Thoracic aorta (tissue), 2 donors: ENCODE measurements at places on chromosomes 13 and 19.

- DNase-seq, result no peak
Measured at GRCh38 chr13:48222358-48223301, 10.4 kb upstream of the ITM2B start.

DNA sequence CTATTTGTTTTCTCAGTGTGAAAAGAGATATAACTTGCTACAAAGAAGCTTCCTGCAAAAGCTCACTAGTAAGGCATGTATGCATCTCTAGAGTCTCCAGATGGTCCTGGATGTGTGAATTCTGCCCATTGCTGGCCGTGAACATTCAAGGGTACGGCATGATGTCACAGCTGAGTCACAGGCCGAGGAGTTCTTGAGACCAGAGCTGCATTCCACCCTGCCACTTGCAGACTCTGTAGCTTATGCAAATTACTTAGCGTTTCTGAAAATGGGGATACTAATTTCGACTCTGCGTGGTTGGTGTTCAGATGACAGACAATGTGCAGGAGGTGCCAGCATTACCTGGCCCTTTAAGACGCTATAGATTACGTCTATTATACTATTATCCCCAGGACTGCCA lies 470.7 kb downstream of the ZNF536 start:
- no peak for DNase-seq

GRCh38 chr13:42547612-42548011 lies 26.3 kb upstream of the TNFSF11 start:
- no peak for DNase-seq

DNA sequence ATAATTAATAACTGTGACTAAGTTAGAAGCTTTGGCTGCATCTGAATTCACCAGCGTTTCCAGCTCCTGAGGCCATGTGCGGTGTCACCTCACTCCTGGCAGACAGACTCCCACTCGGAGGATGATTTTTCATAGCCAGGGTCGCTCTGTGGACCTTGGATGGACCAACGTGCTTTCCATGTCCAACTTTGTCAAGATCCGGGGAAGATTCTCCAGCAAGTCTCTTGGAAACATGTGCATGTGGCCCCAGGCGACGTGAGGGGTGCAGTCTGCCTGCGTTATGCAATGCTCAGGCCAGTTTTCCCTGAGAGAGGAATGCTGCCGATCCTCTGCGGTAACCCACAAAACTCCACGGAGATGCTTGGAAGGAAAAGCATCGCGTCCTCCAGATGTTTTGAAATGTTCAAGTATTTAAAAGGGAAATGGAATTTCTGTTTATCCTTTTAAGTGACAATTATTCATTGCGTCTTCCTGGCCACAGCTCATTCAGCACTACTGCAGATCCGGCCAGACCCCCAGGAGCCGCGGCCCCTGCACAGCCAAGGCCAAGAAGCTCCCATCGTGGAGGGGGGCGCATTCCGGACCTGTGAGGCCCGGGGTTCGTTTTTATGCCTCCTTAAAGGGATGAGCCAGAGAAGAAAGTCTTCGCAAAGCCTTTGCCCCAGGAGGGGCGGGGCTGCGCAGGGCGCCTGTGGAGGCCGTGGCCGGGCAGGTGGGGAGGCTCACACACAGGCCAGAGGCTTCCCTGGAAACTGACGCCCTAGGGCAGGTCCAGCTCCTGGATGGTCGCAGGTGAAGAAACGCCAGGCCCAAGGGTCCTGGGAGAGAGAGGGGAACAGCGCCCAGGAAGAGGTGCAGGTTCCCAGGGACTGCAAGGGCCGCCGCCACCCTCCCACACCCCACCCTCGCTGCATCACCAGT lies 46.0 kb downstream of the C13orf46 start:
- DNase-seq, result peak; percentile 0

DNA sequence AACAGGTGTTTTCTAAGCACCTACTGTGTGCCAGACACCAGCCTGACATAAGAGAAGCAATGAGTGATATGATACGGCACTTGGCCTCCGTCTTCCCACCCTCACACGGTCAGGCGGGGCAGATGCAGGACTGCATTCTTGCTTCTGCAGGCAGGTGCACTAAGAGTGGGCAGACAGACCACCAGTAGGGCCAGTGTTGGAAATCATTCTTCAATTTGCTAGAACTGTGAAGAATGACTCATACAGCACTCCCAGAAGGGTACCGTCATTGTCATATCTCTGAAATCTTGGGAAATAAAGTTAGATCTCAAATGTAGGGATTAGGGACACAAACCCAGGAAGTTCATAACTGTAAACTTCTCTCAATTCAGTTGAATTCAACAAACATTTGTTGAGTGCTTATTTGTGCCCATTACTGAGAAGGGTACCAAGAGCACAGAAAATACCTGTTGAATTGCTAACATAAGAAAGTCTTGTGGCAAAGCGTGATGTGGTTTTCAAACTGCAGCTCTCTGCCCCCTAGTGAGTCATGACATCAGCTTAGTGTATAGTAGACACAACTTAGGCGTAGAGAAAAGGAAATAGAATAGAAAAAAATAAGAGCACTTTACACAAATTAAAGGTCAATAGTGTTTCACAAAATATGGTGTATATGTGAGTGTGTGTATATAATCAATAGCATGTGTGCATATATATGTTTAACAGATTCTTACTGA lies 76.1 kb downstream of the TEX26 start:
- DNase-seq, result no peak

GRCh38 chr13:98786023-98786422 lies 33.6 kb upstream of the SLC15A1 start:
- no peak for DNase-seq
